ENCODE measurements at places on chromosomes 12 and 14. TPM values are rescaled to one million over a fixed set of nuclear protein-coding genes. Genes with fewer than 3 reads are reported as not detected.

GRCh38 chr12:53224061-53224896, 7.7 kb downstream of the RARG start:
- DNase-seq: no peak

DNA sequence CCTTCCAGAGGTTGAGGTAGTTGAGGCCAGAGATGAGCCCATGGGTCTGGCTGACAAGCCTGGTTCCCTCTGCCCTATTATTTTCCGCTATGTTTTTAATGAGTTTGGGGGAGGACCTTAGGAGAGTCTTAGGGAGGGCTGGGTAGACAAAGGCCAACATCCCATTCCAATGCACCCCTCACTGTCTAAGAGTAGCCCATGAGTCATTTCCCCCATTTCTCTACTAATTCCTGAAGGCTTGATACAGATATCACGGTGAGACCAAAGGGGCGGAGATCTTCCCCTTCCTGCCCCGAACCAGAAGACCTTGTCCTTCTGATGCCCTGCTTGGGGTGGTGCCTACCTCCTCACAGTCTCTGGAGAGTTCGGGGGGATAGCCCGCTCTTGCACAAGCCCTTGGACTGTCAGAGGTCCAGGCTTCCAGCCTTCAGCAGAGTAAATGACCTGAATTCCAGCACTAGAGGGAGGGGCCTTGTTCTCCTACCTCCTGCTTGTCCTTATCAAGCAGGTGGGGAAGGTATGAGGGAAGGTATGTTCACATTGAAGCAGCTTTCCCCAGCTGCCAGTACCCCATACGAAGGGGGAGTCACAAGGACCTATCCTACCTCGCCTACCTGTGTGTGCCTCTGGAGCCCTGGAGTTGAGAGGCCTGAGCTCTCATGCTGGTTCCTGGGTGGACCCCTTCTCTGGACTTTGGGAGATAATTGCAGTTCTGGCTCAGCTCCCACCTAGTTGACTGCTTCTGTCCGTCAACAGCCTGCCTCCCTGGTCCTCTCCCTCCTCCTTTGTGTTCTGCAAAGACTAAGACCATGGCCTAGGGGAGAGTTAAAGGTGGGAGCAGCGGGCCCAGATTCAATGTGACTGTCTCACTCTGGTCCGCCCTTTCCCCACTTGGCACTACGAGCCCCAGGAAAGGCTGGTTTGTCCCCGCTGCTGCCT, 3.7 kb downstream of the PSMB11 start:
- no peak for DNase-seq

- peak; percentile 75 for DNase-seq
Observed at GRCh38 chr12:107402041-107403022, 283.3 kb upstream of the PWP1 start.

GRCh38 chr12:4278329-4279197, 5.0 kb downstream of the CCND2 start:
- DNase-seq: peak; percentile 31

DNA sequence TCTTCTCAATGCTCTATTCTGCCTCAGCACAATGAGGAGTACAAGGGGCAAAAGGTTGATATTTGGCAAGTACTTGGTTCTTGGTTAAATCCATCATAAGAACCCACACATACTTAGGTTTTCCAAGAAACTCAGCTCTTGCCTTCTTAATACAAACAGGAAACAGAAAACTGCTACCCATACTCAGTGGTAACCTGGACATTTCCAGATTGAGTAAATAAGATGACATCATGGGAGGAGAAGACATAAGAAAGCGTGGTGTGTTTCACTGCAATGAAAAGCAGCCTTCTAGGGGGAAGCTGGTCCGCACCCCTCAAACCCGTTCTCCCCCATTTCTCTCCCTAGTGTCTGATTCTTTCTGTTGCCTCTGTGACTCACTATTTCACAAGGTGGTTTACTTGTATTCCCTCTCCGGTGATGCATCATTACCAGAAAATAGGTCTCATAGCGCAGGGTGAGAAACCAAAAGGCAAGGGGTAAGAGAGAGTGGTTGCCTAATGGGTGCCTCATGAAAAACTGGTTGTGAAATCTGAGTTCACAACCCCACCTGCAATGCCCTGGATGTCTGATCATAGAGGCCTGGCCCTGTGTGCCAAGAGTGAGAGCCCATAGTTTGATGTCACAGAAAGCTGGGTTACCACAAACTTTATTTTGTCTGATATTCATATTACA, 326.5 kb upstream of the TBX3 start:
- no peak for DNase-seq

GRCh38 chr12:67827820-67828383, 161.3 kb upstream of the IFNG-AS1 start:
- peak; percentile 29 for DNase-seq

DNA sequence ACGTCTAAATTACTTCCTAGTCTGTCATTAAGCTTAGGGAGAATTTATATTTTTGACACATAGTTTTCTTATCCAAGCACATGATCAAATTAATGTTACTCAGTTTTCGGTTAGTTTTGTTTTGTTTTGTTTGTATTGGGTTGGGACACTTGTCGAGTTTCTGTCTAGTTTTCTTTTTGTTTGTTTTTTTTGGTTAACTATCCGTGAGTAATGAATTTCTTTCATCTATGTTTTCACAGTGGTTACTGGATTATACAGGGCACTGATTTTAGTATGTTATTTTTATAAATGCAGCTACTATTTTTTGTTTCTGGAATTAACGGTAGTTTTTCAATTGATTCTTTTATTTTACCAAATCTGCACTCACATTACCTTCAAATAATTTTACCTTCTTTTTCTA, 2.7 kb downstream of the KLRF1 start:
- no peak for DNase-seq

Gene TAS2R8
- not detected for total RNA-seq

- DNase-seq: no peak
Observed at GRCh38 chr12:131963381-131963780, 13.6 kb downstream of the EP400 start.

DNA sequence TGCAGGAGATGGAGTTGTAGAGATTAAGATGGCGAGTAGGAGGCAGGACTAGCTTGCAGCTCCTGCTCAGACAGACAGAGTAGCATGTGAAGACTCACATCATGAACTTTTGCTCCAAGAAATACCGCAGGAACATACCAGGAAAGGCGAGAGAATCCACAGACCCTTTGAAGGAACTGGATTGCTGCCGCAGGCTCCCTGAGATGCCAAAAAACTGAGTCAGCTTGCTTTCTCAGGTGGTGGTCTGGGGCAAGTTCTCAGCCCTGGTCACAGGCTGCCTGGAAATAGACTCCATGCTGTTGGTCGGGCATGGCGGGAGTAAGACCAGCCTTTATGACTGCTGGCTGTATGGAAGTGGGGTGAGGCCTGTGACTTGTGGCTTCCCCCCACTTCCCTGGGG, 163.6 kb upstream of the NAV3 start:
- DNase-seq: peak; percentile 43

Gene SYNDIG1L
- not detected for total RNA-seq

Gene AHSA1
- total RNA-seq: 152 TPM

Gene OAS3
- total RNA-seq: 0.76 TPM

- DNase-seq: no peak
Observed at GRCh38 chr12:104460973-104461698, 4.4 kb downstream of the CHST11 start.

Gene ADCY4
- total RNA-seq: not detected

- DNase-seq: no peak
Observed at GRCh38 chr12:52454411-52455201, 2.7 kb upstream of the KRT6B start.

Gene RNASE13
- not detected for total RNA-seq

DNA sequence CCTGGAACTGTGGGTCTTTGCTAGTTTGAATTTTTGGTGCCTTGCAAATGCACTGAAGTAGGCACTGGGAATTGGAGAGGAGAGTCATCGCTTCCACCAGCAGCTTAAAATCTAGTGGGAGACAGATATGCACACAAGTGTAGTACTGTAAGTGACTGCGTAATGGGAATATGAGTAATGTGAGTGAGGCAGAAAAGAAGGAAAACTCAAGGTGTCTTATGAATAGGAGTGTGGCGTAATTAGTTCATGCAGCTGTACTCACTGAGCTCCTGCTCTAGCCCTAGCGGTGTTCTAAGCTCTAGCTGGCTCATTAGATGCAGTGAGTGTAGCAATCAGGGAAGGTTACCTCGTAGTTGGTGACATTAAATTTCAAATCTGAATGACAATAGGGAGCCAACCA, 2.8 kb downstream of the TCP11L2 start:
- no peak for DNase-seq

Gene SLCO1A2
- 0.32 TPM for total RNA-seq

- DNase-seq: no peak
Observed at GRCh38 chr14:22852599-22852939, 16.2 kb downstream of the MMP14 start.

- no peak for DNase-seq
Observed at GRCh38 chr14:72054911-72055310, 122.7 kb downstream of the RGS6 start.

- no peak for DNase-seq
Observed at GRCh38 chr12:132014092-132014914, 64.6 kb downstream of the EP400 start.

Gene GEMIN2
- 60.0 TPM for total RNA-seq

GRCh38 chr12:117144599-117144998, 45.4 kb upstream of the TESC start:
- DNase-seq: no peak

Gene COX8C
- total RNA-seq: not detected

- no peak for DNase-seq
Observed at GRCh38 chr14:76718306-76719040, 42.8 kb upstream of the VASH1 start.

DNA sequence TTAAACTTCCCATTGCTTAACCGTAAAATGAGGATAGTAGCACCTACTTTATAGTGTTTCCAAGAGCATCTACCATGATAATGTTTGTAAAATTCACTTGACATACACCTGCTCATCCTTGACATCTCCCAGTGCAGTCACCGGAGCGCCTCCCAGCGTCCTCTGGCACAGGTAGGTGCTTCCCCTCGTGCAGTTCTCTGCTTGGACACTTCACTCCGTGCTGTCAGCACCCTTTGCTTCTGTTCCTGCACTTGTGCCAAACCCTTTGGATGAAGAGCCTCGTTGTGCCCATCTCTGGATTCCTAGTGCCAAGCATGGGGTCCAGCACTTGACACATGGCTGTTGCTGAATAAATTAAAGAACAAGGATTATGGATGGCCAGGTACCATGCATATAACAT, 28.3 kb downstream of the ETV6 start:
- DNase-seq: no peak

DNA sequence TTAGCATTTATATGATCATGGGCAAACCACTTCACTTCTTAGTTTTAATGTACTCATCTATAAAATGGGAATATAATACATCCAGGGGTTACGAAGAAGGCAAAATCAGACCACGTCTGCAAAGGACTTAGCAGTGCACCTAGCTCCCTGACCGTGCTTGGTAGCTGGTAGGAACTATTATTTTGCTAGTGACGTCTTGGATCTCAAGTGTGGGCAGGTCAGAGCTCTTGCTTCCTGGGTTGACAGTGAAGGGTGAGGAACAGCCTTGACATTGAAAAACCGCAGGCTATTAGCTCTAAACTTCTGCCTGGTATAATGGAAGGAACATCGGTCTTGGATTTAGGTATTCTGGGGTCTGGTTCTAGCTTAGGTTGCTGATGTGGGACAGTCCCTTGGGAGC, 89.3 kb upstream of the MED13L start:
- DNase-seq: no peak

DNA sequence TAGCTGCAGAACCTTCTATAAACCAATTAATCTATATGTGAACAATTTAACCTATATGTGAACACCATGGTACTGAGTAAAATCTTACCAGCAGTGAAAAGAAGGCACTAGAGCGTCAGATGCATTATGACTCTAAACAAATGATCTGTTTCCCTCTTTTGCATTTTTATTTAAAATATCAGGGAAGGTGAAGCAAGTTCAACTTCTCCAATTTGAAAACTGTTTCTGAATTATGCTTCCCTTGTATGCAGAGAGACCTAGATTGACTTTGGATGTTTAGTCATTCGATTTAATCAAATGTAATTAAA, 80.9 kb downstream of the DAD1 start:
- DNase-seq: no peak

GRCh38 chr12:72072592-72073212, 134.1 kb downstream of the TPH2 start:
- DNase-seq: peak; percentile 80

- DNase-seq: no peak
Observed at GRCh38 chr12:131468206-131468605, 242.7 kb upstream of the SFSWAP start.

DNA sequence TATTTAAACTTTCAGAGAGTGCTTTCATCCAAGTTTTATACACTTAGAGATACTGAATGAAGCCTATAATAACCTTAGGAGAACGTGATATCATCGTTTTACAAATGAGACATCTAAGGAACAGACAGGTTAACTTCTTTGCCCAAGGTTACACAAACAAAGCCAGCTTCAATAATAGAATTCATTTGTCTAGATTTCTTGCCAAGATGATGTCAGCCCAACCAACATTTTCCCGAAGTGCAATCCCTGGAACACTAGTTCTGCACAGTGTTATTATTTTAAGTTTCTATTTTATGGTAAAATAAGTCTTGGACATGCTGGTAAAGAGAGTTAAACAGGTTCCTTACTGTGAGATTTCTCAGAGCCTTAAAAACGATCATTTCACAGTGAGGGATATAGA, 174.6 kb downstream of the SLC25A21 start:
- no peak for DNase-seq

Gene NEDD1
- 44.8 TPM for total RNA-seq

DNA sequence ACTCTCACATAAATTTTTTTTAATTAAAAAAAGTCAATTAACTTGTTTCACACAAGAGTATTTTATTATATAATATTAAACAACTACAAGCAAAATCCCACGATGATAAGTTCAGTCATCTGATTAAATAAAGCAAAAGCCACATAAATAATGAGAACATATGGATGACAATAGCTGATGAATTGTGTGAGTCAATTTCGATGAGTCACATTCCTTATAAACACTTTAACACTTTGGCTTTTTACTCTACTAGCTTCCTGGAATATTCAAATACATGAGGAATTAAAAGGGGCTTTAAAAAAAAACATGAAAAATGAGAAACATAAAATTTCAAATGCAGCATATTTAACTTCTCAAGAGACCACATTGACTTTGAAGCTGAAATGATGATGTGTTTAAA, 95.3 kb downstream of the BCAT1 start:
- no peak for DNase-seq

GRCh38 chr14:77248666-77249065, 22.3 kb downstream of the NGB start:
- DNase-seq: no peak

- peak; percentile 9 for DNase-seq
Observed at GRCh38 chr14:77615361-77616132, 890 bp downstream of the SPTLC2 start.

GRCh38 chr12:22635812-22636211, 10.8 kb downstream of the ETNK1 start:
- DNase-seq: no peak

Gene KRT6B
- total RNA-seq: not detected

DNA sequence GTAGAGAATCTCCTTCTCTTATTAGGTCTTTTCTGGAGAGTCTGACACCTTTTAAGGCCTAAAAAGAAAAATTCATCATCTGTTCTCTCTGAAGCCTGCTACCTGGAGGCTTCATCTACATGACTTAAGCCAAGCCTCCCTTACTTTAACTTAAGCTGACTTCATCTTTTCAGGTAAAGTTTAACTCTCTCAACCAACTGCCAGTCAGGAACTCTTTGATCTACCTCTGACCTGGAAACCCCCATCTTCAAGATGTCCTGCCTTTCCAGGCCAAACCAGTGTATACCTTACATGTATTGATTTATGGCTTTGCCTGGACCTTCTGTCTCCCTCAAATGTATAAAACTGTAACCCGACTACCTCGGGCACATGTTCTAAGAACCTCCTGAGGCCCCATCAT, 17.5 kb downstream of the GSTZ1 start:
- DNase-seq: no peak

Gene SMIM41
- total RNA-seq: not detected

GRCh38 chr12:103333676-103334075, 162.1 kb downstream of the C12orf42 start:
- DNase-seq: no peak
